ENCODE measurements at places on chromosomes 12 and 14.

GRCh38 chr12:69881771-69882170 is 56.7 kb downstream of the MYRFL start:
- no peak for DNase-seq

- peak; percentile 90 for DNase-seq
Measured at GRCh38 chr14:91237219-91237618, 7.3 kb downstream of the GPR68 start.

GRCh38 chr12:43028826-43029225 is 439.3 kb upstream of the PRICKLE1 start:
- peak; percentile 11 for DNase-seq

DNA sequence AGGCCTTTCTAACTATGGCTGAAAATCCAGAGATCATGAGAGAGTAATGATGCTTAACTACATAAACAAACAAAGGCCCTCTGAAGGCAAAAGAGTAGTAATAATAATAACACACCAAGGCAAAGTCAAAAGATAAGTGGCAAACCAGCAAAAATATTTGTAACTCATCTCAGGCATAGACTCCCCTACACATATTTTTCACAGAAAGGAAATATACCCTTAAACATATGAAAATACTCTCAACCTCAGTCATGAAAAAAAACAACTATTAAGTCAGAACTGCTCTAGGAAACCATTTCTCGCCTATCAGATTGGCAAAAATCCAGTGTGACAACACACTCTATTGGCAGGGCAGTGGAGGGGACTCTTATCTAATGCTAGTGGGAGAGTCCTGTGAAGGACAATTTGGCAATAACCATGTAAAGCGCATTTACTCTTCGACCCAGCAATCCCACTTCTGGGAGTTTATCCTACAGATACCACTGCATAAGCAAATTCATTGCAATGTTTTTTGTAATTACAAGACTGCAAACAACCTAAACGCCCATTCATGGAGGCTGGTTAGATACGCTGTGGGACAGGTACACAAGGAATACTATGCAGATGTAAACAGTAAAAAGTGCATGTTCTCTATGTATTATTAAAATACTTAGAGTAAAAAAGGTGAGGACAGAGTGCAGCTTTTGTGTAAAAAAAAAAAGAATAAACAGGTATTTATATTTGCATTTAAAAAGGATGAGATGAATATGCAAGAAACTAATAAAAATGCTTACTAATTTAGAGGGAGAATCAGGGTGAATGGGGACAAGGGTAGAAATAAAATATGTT is 26.0 kb upstream of the IL22 start:
- no peak for DNase-seq

GRCh38 chr12:96846293-96846692 is 60.8 kb upstream of the NEDD1 start:
- no peak for DNase-seq

- no peak for DNase-seq
Measured at GRCh38 chr12:70070494-70071007, 172.7 kb upstream of the CNOT2 start.

DNA sequence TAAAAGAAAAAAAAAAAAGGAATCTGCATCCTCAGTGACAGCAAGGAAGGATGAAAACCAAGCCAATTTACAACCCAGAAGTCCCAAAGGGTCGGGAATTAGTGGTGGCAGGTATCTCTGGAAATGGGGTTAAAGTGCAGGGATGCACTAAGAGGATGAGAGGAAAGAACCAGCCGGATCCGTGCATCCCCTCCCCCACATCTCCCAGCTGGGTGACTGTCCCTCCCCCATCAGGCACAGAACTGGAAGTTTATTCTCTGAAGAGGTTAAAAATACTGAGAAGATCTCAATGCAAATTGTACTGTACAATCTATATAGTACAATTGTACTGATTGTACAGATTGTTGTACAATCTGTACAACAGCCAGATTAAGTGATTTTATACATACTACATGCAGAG is 15.4 kb downstream of the CLMN start:
- DNase-seq = no peak

DNA sequence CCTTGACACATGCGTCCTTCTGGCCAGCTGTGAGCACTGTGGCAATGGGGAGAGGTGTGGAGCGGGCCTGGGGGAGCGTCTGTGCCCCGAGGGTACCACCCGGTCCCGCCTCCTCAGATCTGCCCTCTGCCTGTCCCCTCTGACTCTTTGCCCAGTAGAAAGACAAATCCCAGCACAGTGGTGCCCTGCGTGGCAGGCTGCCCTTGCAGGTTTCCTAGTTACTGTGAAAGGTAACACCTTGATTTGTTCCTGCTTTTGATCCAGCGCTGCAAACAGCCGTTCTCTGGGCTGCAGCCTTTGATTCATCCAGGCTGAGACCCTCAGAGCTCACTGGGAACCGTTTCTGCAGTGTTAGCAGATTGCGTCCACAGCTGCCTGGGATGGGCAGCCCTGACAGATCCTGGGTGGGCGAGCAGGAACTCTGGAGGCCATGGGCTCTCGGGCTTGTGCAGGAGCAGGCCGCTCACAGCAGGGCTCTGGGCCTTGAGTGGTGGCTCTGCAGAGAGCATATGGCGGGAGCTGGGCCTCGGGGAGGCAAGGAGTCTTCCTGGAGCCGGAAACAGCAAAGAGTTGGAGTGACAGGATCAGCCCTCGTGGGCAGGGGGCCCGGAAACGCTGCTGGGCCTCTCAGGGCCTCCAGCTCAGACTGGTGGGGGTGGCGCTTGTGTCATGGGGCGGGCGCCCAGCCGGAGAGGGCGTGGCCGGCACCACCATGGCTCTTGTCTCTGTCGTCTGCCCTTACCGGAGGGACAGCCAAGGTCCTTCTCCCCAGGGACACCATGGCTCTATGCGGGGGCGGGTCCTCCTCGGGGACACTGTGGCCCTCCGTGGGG is 16.6 kb downstream of the FBRSL1 start:
- no peak for DNase-seq

DNA sequence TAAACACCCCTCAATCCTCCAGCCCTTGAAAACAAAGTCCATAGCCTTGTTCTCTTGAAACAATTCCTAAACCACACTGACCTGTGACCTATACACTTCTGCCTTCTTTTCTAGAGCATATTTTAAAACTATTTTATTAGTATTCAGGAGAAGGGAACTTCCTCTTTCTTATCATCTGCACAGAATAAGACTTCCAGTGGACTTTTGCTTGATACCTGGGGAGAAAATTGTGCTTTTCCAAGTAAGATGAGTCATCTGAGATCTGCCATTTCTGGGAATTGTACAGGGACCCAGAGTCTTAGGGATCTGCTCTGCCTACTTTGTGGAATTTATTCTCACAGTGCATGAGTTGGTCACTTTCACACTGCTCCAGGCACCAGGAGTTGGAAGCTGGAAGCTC is 10.5 kb upstream of the WNT5B start:
- DNase-seq = no peak

- DNase-seq = no peak
Measured at GRCh38 chr14:95396221-95396620, 76.5 kb upstream of the CLMN start.

DNA sequence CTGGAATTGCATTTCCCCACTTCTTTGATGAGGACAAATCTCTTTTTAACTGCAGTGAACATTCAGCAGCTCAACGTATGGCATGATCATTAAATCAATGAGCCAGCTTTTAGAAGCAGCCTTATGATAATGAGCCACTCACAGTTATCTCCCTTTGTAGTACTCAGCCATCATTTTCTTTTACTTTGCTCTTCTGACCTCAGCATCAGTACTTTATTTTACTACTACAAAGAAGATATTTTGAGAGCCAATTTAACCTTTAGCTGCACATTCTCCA is 250.0 kb upstream of the CLEC14A start:
- DNase-seq = no peak

GRCh38 chr12:93521225-93522080 is 51.0 kb upstream of the SOCS2 start:
- no peak for DNase-seq

DNA sequence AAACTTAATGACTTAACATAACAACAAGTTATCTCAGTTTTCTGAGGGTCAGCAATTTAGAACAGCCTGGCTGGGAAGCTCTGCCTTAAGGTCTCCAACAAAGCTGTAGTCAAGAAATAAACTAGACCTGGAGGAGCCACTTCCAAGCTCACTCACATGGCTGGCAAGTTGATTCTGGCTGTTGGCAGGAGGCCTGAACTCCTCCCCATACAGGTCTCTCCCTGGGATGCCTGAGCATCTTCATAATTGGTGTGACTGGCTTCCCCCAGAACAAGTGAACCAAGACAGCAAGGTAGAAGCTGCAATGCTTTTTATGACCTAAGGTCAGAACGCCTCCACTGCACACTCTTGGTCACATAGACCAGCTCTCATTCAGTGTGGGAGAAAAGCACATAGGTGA is 128.3 kb downstream of the SAMD4A start:
- DNase-seq = no peak

- DNase-seq = peak; percentile 4
Measured at GRCh38 chr14:45970621-45971020, 681.0 kb downstream of the RPL10L start.

DNA sequence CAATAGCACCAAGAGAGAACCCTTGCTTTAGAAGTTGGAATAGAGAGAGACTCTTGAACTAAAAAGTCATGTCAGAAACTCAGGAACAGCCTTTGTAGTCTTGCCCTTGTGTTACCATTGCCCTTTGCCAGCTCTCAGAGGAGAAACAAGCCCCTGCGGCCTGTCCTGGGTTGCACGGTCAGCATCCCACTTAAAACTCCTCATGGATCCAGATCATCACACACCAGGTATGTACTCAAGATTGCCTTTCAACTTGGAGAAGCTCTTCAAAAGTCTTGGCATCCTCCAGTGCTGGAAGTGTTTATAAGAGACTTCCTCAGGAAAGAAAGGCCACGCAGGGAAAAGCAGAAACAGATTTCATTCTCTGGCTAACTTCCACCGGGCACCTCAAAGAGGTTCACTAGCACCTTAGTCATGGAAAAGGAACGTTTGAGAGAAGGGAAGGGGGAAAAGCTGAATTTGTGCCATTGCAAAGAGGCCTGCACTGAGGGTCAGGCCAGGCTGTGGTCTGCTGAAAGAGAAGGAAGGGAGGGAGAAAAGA is 594.2 kb downstream of the MED13L start:
- no peak for DNase-seq

DNA sequence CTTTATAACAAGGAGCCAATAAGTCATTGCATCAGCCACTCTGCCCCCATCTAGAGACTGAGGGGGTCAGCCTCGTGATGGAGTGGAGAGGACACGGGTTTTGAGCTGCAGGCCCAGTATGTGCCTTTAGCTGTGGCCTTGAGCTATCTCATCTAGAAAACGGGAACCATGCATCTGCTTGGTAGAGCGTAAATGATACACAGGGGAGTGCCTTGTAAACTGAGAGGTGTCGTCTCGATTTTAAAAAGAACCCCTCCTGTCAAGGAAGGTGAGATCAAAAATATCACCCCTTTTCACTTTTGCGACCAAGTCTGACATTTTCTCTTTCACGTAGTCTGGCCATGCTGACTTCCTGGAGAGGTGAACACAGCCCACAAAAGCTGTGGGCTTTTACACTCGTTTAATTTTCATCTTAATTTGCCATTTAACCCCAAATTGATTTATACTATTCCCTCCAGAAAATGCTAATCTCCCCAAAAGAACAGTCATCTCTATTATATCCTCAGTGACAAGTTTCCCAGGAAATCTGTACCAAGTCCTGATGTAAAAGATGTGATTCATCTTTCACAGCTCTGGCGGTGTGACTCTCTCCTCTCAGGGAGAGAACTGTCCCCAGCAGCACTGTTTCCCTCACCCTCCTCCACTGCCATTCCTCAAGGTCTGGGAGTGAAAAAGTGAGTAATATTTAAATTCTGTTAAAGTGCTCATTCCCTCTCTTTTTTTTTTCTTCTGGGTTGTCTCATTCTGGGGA is 30.6 kb downstream of the VCPKMT start:
- peak; percentile 88 for DNase-seq

DNA sequence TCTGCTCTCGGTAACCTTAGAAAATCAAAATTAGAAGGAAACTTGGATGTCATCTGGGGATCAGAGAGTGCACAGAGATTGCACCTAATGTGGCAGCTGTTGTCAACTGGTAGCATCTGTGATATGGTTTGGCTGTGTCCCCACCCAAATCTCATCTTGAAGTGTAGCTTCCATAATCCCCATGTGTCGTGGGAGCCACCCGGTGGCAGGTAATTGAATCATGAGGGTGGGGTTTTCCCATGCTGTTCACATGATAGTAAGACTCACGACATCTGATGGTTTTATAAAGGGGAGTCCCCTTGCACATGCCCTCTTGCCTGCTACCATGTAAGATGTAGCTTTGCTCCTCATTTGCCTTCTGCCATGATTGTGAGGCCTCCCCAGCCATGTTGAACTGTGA is 127.7 kb upstream of the SRRM4 start:
- no peak for DNase-seq

GRCh38 chr14:76261371-76261811 is 109.7 kb downstream of the GPATCH2L start:
- DNase-seq = no peak

GRCh38 chr12:32987512-32987911 is 90.9 kb upstream of the PKP2 start:
- DNase-seq = no peak

DNA sequence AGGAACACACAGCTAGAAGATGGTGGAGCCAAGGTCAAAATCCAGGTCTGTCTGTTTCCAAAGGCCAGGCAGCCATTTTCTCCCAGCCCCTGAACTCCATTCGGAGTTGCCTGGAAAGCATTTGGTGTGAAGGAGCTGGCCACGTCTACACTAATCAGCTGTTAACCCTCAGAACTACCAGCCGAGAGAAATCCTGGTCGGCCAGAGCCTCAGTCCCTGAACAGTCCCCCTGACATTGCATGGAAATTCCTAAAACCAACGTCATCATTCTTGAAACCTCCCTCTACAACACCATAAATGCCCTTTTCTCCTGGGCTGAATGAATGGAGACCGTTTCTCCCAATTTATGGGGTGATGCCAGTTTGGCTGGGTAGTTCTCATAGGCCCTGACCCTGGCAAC is 245.6 kb downstream of the SLC41A2 start:
- DNase-seq = no peak

DNA sequence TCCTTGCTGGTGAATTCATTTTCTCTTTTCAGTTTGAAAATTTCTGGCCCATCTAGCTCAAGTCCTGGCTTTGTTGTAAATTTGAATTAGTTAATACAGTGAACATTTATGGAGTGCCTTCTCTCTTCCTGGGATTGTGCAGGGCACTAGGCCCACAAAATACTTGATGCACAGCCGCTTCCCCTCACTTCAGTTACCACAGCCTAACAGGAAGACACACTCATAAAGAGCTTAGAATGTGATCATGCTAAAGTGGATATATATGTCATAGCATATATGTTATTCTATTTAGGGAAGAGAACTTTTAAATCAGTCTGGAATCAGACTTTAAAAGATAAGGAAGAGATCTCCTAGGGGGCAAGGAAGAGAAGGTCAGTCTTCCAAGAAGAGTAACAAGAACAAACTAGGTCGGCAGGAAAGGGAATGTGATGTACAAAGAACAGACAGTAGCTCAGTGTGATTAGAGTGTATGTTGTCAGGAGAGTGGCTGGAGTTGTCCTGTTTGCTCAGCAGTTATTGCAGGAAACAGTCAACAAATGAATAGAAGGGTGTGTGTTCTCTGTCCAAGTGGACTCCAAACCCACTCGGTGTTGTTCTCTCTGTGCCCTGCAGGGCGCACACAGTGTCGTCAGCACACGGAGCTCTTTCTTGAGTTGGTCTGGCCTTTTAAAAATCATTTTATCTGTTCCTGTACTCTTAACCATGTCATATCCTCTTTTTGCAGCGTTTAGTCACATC is 74.4 kb downstream of the DAAM1 start:
- no peak for DNase-seq

- DNase-seq = no peak
Measured at GRCh38 chr12:1927051-1927680, 8.7 kb upstream of the CACNA2D4 start.

GRCh38 chr14:75660238-75660629 is 442 bp downstream of the ERG28 start:
- DNase-seq = no peak

- DNase-seq = no peak
Measured at GRCh38 chr12:13223941-13224340, 27.4 kb downstream of the EMP1 start.
